ENCODE measurements at places on chromosomes 1 and 21.

DNA sequence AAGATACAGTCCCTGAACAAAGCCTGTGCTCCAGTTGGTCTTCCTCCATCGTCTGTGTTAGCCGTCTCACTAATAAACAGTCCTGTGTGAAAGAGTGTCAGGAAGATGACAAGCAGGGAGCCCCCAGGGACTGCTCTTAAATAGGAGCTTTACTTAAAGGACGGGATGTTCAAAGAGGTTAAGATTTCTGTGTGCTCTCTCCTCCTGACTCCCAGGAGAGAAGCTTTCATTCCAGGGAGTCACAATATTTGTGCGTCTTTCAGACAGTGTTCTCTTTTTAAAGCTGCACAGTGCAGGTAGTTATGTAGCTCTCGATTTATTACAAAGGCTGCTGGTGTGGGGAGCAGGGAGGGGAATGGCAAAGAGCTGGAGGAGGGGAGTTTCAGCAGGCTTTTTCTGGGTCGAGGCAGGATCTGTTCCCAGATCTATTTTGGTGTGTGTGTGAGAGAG lies 43.5 kb downstream of the STYXL2 start:
- DNase-seq: no peak

DNA sequence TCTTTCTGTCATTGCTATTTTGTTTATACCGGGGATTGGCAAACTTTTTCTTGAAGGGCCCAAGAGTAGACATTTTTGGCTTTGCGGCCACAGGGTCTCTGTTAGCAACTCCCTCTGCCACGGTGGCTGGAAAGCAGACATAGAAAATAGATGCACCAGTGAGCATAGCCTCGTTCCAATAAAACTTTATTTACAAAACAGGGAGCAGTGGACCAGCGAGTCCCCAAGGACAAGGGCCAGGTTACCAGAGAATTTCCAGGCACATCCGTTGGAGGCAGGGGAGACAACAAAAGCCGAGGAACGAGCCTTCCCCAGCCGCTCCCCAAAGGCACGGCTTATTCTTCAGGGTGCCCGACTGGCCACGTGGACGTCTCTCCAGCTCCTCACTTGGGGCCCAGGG lies 26.5 kb downstream of the FAAP20 start:
- DNase-seq: no peak

DNA sequence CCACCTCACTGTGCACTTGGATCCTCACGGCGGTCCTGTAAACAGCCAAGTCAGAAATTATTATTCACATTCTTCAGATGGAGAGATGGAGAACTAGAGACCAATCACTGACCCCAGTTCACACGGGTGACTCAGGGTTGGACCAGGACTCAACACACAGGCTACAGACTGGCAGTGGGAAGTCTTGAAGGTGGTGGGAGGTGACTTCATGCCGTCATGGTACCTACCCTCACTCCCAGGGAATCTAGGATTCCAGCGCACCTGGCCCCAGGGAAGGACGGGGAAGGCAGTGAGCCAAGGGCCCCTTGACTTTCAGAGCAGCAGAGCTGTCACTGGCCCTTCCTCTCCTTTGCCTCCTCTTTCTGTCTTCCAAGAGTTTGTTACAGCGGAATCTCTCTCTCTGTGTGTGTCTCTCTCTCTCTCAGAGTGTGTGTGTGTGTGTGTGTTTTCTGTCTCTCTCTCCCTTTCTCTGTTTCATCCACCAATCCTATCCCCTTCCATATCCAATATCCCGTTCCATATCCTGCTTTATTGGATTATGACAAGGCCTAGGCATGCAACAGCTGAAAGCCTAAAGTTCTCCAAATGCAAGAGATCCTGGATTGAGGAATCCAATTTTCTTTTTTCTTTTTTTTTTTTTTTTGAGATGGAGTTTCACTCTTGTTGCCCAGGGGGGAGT lies 11.7 kb downstream of the OPTC start:
- no peak for DNase-seq

- DNase-seq: no peak
Measured at GRCh38 chr1:6861075-6861724, 75.9 kb downstream of the CAMTA1 start.

DNA sequence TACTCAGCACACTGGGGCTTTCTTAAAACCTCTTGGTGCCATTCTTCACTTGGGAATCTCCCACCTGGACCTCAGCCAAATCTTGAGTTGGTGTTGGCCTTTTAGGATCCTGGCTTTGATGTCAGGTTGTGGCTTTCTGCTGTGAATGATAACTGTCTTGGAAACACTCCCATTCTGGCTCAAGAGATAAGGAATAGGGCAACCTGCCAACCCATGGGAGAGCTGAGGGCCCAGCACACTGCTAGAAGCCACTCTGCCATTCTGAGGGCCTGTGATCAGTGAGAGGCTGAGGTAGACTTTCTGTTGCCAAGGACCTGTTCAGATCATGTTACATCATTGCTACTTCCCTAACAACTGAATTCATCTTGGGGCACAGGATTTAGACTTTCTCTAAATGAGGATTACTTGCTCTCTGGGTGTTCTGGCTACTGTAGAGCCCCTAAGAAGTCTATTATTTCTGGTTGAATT lies 45.8 kb downstream of the TTC39A start:
- no peak for DNase-seq

DNA sequence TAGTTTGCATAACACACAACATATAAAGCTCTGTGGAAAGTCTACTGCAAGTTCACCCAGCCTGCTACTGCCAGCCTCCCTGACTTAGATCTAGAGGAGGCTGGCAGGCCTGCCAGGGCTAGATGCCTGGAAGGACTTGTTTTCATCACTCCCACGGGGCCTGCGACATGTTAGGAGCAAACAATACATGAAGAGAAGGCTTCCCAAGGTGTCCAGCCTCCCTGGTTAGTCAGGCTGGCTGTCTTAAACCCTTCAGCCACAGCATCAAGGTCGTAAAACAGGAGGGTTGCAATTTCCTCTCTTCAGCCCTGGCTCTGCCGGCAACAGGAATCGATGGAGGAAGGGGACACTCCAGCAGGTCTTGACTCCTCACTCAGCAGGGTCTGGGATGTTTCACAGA lies 104.5 kb downstream of the NGF start:
- peak; percentile 61 for DNase-seq

DNA sequence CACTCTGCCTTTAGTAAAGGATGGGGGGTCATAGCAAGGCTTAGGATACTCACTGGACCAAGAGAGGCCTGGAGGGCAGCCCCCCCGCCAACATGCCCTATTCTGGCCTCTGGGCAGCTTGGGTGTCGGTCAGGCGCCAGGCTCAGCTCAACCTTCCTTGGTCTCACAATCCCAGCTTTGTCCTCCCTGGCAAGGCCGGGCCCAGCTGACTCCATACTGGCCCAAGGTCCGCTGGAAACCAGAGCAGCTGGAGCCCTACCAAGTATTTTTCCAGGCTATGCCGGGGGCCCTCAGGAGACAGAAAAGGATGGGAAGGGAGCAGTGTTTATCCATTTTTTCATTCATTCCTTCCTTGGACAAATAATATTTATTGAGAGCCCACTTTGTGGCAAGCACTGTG lies 6.2 kb downstream of the FBXO2 start:
- no peak for DNase-seq

DNA sequence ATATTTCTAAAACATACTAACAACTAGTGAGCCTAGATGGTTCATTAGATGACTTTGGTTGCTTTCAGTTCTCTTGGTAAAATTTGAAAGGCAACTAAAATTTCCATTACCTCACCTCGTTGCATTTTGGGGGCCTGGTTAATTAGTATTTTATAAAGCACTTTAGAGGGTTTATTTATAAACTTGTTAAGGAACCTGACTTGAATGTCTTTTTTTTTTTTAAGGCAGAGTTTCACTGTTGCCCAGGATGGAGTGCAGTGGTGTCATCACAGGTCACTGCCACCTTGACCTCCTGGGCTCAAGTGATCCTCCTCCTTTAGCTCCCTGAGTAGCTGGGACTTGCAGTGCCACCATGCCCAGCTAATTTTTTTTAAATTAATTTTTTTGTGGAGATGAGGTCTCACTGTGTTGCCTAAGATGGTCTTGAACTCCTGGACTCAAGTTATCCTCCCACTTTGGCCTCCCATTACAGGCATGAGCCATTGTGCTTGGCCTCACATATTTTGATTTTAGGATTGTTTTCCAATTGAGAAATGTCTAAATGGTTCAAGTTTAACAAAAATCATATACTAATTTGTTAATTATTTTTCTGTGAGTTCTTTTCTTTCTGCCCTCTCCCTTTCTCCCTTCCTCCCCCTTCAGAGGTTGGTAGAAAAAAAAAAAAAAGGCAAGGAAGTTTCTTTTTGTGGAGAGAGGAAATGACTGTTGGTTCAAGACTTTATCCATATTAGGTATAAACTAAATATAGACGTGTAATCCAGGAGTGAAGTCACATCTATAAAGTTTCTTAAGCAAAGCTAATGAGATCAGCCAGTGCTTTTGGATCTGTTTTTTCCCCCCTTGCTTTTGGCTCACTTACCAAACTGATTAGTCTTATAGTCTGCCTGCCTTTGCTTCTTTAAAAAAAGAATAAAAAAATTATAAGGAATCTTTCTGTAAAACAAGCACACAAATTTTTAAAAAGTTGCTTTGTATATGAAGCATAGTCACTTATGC lies 24.7 kb downstream of the CLIC4 start:
- DNase-seq: peak; percentile 91

- peak; percentile 72 for DNase-seq
Measured at GRCh38 chr1:28370239-28371009, 884 bp downstream of the PHACTR4 start.

GRCh38 chr21:44889625-44890337 lies 16.3 kb upstream of the PTTG1IP start:
- no peak for DNase-seq

DNA sequence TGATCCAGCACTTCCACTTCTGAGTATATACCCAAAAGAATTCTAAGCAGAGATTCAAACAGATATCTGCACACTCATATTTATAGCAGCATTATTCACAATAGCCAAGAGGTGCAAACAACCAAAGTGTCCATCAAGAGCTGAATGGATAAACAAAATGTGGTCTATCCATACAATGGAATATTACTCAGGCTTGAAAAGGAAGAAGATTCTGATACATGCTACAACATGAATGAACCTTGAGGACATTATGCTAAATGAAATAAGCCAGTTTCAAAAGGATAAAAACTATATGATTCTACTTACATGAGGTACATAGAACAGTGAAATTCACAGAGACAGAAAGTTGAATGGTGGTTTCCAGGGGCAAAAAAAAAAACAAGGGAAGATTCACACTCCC lies 88.9 kb downstream of the CCDC185 start:
- no peak for DNase-seq

DNA sequence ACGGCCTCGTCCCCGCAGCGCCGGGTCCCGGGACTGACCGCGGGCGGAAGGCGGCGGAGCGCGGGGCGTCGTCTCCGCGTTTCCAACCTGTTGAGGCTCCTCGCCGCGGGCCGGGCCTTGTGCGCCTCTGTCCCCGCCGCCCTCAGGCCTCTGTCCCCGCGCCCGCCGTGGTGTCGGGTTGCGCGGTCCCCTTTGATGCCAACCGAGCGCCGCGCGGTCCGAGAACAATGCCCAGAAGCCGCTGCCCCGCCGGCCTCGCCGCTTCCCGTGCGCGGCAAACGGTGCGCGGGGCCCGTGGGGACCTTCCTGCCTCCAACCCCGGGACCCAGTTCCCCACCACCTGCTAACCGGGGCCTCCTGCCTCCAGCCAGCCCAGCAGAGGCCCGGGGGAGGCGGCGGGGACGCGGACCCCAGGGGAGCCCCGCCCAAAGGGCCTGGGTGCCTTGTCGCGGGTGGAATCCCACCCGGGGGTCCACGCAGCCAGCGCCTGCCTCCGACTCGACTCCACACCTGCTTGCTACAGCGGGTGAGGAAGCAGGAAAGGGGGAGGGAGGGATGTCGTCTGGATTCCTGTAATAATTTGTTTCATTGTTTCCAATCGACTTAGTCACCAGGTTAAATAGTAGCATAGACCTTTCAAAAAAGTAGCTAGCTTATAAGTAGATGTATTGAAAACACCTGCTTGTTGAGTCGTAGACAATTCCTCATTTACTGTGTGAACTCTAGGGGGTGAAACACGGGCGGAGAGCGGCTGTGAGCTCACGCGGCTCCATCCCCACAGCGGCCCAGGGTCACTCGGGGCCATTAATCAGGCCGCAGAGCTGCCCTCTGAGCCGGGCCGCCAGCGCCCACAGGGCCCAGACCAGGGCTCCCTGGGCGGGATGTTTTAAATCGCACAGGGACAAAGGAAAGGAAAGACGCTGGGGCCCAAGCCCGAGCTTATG lies 1.1 kb downstream of the COL18A1 start:
- DNase-seq: no peak

DNA sequence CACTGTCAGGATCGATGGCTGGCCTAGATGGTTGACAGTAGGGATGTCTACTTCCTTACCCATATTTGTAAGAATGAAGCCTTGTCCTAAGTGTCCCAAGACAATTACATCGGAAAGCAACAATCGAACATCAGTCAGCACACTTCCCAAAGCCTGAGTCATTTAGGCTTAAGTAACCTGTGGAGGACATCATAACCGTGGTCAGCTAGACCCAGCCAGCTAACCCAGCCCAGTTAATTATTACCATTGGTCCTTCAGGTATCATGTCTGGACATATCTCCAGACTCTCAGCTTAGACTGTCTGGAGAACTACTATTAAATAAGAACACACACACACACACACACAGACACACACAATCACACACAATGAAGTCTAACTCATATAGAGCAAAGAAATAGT lies 264.7 kb downstream of the TRABD2B start:
- no peak for DNase-seq

- DNase-seq: peak; percentile 80
Measured at GRCh38 chr1:225454733-225455132, 26.9 kb upstream of the LBR start.

DNA sequence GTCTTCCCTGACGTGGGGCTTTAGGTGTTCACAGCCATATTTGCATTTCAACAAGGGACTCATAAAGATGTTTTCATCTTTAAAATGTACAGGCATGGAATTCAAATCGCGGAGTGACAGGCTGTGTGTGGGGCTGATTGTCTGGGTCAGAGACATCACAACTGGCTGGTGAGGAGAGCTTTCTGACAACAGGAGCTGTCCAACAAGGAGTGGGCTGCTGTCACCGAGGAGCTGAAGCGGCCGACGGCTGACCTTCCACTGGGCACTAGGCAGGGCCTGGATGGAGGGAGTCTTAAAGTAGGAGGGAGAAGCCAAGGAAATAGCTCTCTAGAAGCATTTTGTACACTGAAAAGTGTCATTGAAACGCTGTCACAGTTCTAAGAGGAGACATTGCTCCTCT lies 30.5 kb upstream of the SCMH1 start:
- DNase-seq: no peak
